Brain pericyte (primary cell): ENCODE measurements at places on chromosomes 16 and 17.

GRCh38 chr16:85387171-85387507, 226.0 kb upstream of the GSE1 start:
- no peak for DNase-seq

DNA sequence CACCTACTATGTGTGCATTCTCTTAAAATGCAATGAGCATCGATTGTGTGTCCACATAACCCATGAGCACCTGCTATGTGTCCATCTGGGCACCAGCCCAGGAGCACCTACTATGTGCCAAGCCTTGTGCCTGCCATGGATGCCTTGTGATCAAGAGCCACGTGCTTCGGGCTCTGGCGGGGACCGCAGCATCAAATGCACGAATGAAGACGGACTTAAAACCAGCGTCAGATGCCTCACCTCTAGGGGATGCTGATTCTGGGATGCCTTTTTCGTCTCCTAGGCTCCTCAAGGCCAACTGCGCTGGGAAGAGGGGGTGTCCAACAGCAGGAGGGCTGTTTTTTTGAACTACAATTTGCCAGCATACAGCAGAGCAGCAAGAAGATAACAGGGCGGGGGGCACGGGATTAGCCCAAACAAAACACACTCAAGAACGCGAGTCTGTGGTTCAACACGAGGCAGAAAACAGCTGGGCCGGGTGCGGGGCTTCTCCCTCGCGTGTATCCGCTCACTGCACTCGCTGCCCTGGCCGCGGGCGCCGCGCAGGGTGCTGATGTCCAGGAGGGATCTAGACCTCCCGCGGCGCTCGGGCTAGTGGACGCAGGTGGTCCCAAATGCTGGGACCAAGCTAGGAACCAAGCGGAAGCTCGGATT, 1.2 kb upstream of the GLIS2 start:
- DNase-seq, result no peak

DNA sequence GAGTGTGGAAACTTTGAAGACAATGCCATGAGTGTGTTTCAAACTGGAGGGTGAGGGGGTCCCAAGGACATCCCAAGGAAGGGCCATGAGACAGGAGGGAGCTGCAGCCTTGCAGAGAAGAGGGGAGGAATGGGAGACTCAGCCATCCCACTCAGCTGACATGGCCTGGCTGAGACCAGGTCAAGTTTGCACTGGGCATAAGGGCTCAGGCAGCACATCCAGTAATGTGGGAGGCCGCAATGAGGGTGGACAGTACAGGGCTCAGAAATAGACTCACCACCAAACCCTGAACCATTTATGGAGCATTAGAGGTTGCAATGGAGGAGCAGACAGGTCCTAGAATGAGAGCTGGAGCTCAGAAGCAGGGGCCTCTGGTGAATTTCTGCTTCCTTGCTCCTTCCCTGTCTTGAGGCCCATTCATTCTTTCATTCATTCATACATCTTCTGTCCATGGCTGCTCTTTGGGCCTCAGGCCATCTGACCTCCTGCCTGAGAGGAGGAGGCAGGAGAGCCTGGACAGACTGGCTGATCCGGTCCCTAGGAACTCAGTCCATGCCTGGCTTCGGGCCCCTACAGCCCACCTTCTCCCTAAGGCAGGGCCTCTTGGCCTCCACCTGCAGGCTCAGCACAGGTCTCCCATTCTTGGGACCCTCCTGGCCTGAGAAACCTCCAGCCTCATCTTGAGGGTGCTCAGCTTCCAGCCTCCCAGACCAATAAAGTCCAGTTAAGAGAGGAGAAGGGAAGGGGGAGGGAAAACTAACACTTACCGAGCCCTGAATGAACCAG, 70.5 kb upstream of the CDH5 start:
- DNase-seq, result no peak

DNA sequence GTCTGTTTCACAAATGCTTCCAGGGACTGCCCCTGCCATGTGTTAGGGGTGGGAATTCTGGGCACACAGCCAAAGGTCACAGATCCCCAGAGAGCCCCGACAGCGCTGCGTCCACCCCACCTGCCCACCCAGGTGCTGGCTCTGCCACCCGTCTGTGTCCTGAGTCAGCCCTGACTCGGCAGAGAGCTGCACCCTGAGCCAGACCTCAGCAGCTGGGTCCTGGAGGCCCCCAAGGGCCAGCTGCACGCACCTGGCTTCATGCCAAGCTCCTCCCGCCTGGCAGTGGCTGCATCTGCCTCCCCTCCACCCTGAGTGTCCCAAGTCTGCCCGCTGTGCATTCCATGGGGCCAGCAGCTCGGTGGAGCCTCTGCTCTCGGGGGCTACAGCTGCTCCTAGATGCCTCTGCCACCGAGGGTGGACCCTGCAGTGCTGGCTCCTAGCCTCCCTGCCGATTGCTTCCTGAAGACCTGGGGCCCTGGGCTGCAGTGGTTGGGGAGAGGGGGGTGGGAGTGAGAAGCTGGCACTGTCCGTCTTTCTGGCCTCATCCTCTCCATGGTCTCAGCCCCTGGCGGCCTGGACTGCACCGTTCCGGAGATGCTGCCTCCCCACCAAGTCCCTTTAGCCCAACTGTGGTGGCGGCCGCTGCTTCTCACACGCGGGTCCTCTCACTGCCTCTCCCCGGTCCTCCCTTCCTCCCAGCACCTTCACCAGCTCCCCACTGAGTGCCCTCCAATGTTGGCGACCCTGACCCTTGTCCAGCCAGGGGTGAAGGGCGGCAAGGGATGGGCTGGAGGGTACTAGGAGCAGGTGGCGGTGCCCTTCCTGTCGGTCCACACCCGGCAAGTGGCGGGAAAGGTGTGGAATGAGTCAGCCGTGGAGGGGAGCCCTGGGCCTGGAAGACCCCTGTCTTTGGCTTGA, 3.0 kb downstream of the SECTM1 start:
- DNase-seq, result peak; percentile 60

GRCh38 chr17:57255182-57255775, 1.0 kb upstream of the MSI2 start:
- DNase-seq, result no peak
